ENCODE measurements at places on chromosomes 4 and X. TPM values are rescaled to one million over a fixed set of nuclear protein-coding genes. Genes with fewer than 3 reads are reported as not detected.

Gene MMRN1
- total RNA-seq = 6.9 TPM

Gene DGKK
- not detected for total RNA-seq

Gene TMSB15C
- total RNA-seq = 0.47 TPM

Gene NCAPG
- total RNA-seq = 0.20 TPM

Gene GIMD1
- total RNA-seq = not detected

Gene PDZD11
- total RNA-seq = 44.5 TPM

Gene BEND4
- 0.04 TPM for total RNA-seq

Gene ADRA2C
- total RNA-seq = 2.6 TPM

Gene HMX1
- total RNA-seq = not detected

Gene TMEM271
- total RNA-seq = not detected

Gene CCSER1
- total RNA-seq = 12.5 TPM

Gene SERPINA7
- total RNA-seq = not detected

Gene DIPK2B
- 6.3 TPM for total RNA-seq

Gene TEX11
- total RNA-seq = not detected

Gene SYTL5
- total RNA-seq = 0.39 TPM

Gene ERVMER34-1
- 3.9 TPM for total RNA-seq

Gene SLC10A4
- total RNA-seq = not detected

Measured in right atrium auricular region (tissue), 2 donors.